ENCODE measurements at places on chromosomes 11 and 22. TPM values are rescaled to one million over a fixed set of nuclear protein-coding genes. Genes with fewer than 3 reads are reported as not detected.

OSBP gene
- total RNA-seq = 29.6 TPM

C22orf42 gene
- total RNA-seq = not detected

LRRC10B gene
- total RNA-seq = 0.07 TPM

INS gene
- not detected for total RNA-seq

FBLN1 gene
- 37.5 TPM for total RNA-seq

GLYATL1 gene
- total RNA-seq = not detected

YPEL4 gene
- total RNA-seq = 0.11 TPM

RAB36 gene
- total RNA-seq = 7.7 TPM

SAA4 gene
- not detected for total RNA-seq

HSPB2 gene
- total RNA-seq = 0.09 TPM

TCIRG1 gene
- 136 TPM for total RNA-seq

KRTAP5-7 gene
- not detected for total RNA-seq

DDIAS gene
- 16.3 TPM for total RNA-seq

C11orf16 gene
- total RNA-seq = not detected

DEPDC5 gene
- total RNA-seq = 4.9 TPM

RFPL1 gene
- not detected for total RNA-seq

SYT8 gene
- 0.67 TPM for total RNA-seq

MS4A7 gene
- total RNA-seq = not detected

MLC1 gene
- 0.02 TPM for total RNA-seq

CALCA gene
- total RNA-seq = not detected

MTFP1 gene
- 63.6 TPM for total RNA-seq

MIAT gene
- 0.15 TPM for total RNA-seq

APOL3 gene
- total RNA-seq = 0.05 TPM

SMDT1 gene
- 32.7 TPM for total RNA-seq

ACTN3 gene
- total RNA-seq = 0.06 TPM

SYT9 gene
- total RNA-seq = 0.15 TPM

DBX1 gene
- not detected for total RNA-seq

DNAJC24 gene
- 9.7 TPM for total RNA-seq

TRIM6 gene
- 6.9 TPM for total RNA-seq

TBX1 gene
- 4.1 TPM for total RNA-seq

NXPE4 gene
- total RNA-seq = not detected

FCHSD2 gene
- total RNA-seq = 8.6 TPM
